ENCODE measurements at places on chromosomes 2 and 18. TPM values are rescaled to one million over a fixed set of nuclear protein-coding genes. Genes with fewer than 3 reads are reported as not detected.

The SLC14A1 gene
- total RNA-seq, result not detected

The G6PC2 gene
- total RNA-seq, result not detected

The RALB gene
- 65.4 TPM for total RNA-seq

The CFAP65 gene
- not detected for total RNA-seq

The DNAJB2 gene
- 18.6 TPM for total RNA-seq
